H54 (cell line): ENCODE measurements at places on chromosomes 7 and 10.
A peak's percentile ranks its signal among the peaks of the same experiment; 100 is the strongest.

DNA sequence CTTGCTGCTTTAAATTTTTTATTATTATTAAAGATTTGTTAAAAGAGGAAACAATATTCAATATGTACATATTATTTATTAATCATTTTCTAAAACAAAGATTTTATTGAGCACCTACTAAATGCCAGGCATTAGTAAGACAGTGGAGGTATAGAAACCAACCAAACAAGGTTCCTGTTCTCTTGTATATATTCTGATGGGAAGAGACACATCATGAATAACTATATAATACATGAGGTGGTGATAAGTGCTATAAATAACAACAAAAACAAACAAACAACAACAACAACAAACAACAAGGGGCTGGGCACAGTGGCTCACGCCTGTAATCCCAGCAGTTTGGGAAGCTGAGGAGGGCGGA is 630 bp upstream of the LIPA start:
- no peak for DNase-seq

- DNase-seq, result peak; percentile 54
Measured at GRCh38 chr10:6201516-6201975, 1.2 kb upstream of the PFKFB3 start.

DNA sequence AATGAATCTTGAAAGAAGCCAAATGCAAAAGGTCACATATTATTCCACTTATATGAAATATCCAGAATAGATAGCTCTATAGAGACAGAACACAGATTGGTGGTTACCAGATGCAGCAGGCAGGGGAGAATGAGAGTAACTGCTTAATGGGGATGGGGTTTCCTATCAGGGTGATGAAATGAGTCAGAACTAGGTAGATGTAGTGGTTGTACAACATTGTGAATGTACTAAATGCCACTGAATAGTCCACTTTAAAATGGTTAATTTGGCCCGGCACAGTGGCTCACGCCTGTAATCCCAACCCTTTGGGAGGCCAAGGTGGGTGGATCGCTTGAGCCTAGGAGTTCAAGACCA is 9.4 kb upstream of the SLC25A28 start:
- no peak for DNase-seq

- DNase-seq, result no peak
Measured at GRCh38 chr10:58209669-58210068, 58.0 kb downstream of the IPMK start.

GRCh38 chr7:115260381-115260780 is 338.5 kb downstream of the MDFIC start:
- no peak for DNase-seq

GRCh38 chr10:117553142-117553814 is 10.7 kb downstream of the EMX2 start:
- DNase-seq, result no peak

DNA sequence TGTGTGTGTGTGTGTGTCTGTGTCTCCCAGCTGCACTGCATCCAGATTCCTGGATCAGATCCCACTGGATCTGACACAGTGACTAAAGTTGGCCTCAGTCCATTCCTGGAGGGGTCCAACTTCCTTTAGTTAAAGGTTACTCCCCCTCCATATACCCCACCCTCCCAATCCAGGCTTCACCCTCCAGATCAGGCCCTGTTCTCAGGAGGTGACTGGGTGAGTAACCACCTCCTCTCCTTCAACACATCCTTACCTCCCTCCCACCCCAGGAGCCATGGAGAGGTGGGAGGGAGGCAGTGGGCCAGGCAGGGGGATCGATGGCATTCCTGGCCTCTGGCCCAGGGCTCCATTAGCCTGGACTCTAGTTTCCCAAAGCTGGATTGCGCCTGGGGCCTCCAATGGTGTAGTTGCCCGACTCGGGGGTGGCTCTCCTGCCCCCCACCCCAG is 11.3 kb downstream of the KCNIP2 start:
- DNase-seq, result no peak

GRCh38 chr7:134388336-134389019 is 70.4 kb downstream of the AKR1B1 start:
- DNase-seq, result no peak

DNA sequence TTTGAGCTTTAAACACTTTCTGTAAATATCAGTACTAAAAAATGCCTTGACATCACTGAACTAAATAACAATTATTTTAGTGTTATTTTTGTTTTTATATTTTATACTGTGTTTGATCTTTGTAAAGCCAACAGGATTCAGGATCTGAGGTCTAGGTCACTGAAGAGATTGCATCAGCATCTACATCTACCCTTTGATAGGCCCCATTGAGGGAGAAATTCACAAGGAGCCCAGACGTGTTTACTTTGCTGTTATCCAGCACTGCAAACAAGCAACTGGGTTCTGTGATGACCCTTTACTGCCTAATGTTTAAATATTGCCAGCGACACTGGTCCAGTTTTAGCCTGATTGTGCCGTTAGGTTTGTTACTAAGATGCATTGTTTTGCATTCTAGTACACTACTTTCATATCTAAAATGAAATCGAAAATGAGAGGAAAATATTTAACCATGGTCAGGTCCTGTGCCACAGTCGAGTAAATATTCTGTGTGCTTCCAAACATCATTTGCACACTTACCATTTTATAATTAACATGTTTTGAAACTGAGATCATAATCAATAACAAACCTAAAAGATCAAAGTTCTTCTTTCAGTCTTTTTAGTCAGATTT is 48.7 kb downstream of the SP8 start:
- DNase-seq, result no peak

DNA sequence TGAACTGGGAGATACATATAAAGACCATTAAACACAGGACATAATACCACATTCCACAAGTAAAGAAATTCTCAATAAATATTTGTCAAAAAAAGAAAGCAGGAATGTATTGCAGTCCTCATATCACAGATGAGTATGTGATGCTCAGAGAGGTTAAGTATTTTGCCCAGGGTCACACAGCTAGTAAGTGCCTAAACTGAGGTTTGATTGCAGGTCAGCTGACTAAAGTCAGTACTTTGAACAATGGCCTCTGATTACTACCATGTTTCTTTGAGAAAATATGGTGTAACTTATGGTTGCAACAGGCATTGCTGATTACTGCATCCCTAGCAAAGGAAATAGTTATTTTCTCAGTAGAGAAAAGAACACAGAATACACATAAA is 267.1 kb downstream of the ELMO1 start:
- DNase-seq, result no peak

GRCh38 chr10:44376472-44377099 is 8.3 kb downstream of the CXCL12 start:
- no peak for DNase-seq

- no peak for DNase-seq
Measured at GRCh38 chr7:140238778-140239652, 62.2 kb upstream of the KDM7A start.

- DNase-seq, result no peak
Measured at GRCh38 chr10:128867210-128867609, 599.8 kb upstream of the MGMT start.

DNA sequence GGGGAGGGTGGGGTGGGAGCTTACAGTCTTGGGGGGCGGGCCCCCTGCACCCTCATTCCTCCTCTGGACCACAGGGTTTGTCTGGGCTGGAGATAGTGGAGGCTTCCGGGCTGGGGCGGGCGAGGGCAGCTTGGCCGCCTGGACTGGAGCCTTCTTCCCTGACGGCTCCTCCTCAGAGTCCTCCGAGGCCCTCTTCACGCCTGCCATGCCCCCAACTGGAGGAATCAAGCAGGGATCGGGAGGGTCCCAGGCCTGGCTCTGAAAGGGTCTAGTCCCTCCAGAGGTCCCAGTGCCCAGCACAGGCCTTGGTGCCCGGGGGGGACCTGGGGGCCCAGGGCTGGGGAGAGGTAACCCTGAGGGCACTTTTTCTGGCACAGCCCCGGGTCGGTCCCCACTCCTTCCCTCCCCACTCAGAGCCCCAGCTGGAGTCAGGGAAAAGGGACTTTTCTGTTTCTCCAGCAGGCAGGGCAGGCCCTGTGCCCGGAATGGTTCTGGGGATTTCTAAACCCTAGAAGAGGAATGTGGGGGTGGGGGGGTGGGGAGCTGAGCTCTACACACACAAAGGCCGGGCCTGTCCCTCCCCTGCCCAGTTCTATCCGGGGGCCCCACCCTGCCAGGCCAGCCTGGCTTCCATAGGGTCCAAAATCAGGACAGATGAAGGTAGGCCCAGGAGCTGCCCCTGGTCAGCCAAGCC is 11.6 kb downstream of the MICALL2 start:
- no peak for DNase-seq
